ENCODE measurements at places on chromosomes 12 and 14.

- DNase-seq = no peak
Measured at GRCh38 chr14:69573831-69574262, 824 bp downstream of the CCDC177 start.

GRCh38 chr12:67501362-67501761, 147.2 kb upstream of the DYRK2 start:
- no peak for DNase-seq

DNA sequence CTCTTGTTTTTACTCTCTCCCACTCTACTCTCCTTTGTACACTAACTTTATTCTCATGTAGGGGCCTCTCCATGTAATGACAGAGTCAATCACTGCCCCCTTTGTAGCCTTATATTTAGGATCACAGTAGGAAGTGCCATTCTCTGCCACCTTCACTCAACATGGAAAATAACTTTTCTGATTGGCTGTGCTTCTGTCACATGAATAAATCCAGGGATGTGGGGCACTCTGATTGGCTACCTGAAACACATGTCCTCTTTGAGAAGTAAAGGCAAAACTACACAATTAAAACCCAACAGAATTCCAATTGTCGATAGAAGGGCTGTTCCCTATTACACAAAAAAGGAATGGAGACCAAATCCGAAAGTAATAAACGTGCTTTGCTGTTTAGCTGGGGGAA, at the start of gene RNASE9:
RNASE9 (minus strand) TSS at position 87 of the 400 bp plus-strand sequence.
- DNase-seq = no peak

- DNase-seq = no peak
Measured at GRCh38 chr12:48164451-48164850, 7.1 kb upstream of the ASB8 start.

DNA sequence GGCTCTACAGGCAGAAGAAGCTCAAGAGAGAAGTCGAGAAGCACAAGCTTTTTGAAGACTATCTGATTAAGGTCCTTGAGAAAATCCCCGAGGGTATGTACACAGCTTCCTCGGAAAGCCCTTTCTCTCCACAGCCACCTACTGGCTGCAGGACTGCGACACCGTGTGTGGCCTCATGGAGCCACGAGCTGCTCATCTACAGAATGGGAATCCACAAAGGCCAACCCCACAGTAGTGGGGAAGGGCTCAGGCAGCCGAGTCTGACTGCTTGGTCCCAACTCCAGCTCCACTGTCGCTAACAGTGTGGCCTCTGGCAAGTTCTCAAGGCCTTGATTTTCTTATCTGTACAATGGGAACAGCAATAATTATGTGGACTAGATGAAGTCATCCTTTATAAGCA, 2.5 kb downstream of the CCDC197 start:
- DNase-seq = no peak

DNA sequence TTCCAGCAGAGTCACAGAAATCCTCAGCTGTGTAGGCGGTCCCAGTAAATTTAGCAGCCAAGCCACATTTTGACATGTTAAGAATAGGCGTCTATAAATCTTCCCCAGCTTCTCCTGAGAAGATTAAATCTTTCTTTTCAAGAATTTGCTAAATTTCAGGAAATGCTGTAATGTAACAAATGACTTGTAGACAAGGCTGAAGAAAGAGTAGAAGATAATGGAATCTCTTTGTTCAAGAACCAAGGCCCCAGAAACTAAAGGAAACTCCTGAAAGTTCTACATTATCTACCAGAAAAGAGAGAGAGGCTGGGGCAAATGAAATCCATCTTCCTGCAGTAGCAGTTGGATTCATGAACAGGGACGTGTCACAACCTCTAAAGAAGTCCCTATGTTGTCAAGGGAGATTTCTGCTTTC, 760.3 kb downstream of the NOVA1 start:
- DNase-seq = no peak

GRCh38 chr14:101020834-101021370, 117.4 kb upstream of the RTL1 start:
- no peak for DNase-seq

DNA sequence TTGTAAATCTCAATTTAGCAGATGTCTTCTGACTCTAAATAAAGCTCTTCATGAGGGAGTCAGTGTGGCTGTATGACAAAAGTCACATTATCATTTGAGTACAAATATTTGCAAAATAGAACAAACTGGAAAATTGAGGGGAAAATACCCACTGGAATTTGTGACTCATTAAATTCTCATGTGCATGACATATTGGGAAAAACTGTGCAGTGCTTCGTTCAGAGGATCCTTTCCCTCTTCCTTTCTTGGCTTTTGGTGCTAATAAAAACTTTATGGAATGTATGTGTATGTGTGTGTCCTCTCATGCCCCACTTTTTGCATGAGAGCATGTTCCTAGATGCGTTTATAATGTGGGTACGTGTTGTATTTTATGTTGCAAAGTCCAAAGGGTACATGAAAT, 267.8 kb downstream of the KTN1 start:
- no peak for DNase-seq

DNA sequence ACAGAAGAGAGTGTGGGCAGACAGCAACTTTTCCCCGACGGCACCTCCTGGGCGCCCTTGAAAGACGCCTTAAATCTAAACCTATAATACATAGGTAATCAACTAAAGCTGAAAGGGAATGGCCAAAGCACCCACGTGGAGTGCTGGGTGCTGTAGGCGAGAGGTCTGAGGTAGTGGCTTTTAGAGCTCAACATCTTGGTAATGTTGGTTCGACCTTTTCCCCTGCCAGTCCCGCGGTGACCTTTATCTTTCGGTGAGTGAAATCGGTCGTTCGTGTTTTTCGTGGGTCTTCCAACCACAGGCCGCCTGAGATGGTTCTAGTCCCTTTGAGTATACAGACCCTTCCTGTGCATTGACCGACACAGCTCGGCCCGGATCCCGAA, 9.1 kb downstream of the OR6S1 start:
- peak; percentile 46 for DNase-seq

GRCh38 chr14:33375196-33375595, 436.5 kb downstream of the NPAS3 start:
- no peak for DNase-seq

- DNase-seq = peak; percentile 23
Measured at GRCh38 chr12:45762185-45763110, 32.9 kb downstream of the ARID2 start.

DNA sequence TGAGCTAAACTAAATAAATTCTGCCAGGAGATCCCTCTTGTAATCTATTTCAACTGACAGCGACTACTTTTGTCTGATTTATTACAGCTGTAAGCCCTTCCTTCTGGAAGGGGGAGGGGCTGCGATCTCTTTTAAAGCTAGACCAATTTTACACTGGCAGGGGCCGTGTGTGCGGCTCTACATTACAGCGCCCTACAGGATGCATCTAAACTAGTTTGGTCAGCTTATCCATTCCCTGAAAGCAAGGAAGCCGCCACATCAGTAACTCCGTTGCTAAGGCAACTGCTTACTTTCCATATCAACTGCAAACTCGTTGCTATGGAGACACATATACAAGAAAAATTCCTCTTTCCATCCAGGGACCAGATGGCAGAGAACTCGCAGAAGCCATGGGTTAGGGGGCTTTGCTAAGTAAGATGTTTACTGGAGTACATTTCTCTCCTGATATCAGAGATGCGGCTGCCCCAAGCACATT, 17.4 kb downstream of the FOXN3 start:
- DNase-seq = no peak

DNA sequence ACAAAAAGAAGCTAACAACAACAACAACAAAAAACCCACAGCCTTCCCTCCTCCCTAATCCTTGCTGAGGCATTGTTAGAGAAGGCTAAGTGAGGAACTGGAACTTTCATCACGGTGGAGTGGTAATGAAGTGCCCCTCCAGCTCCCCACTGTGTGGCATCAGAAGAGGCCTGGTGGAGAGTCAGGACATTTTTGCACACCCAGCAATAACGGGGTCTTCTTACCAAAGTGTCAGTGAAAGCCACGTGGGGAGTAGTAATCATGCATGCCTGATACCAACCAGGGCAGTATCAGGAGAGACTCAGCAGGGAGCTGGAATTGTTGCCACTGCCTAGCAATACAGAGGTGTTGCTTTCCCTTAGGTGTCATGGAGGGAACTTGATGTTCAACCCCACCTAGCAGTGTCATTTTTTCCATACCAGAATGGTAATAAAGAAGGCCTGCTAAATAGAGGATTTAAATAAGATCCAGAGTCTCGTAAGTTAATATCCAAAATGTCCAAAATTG, 299.7 kb upstream of the RGS6 start:
- DNase-seq = no peak

GRCh38 chr14:95664066-95664465, 22.2 kb upstream of the TCL1B start:
- no peak for DNase-seq

GRCh38 chr12:120077260-120077659, 39.3 kb downstream of the RAB35 start:
- DNase-seq = no peak

GRCh38 chr12:30100741-30101140, 317.0 kb upstream of the TMTC1 start:
- DNase-seq = no peak

GRCh38 chr14:69010648-69011047, 31.5 kb upstream of the ACTN1 start:
- no peak for DNase-seq

- DNase-seq = no peak
Measured at GRCh38 chr14:64680013-64680713, 24.1 kb upstream of the PLEKHG3 start.

DNA sequence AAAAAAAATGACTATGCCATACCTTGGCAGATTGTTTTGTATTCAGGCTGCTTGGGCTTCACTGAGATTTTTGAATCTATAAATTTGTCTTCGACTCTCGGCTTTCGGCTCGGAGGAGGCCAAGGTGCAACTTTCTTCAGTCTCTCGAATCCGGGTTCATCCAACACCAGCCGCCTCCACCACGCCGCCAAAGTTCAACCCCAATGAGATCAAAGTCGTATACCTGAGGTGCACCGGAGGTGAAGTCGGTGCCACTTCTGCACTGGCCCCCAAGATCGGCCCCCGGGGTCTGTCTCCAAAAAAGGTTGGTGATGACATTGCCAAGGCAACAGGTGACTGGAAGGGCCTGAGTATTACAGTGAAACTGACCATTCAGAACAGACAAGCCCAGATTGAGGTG, 12.4 kb upstream of the SPPL3 start:
- DNase-seq = no peak

GRCh38 chr14:59532419-59532818, 44.2 kb downstream of the CCDC175 start:
- no peak for DNase-seq

- DNase-seq = no peak
Measured at GRCh38 chr12:11886339-11886738, 184.4 kb upstream of the BCL2L14 start.

GRCh38 chr12:49019443-49020324, 1.1 kb upstream of the PRKAG1 start:
- DNase-seq = peak; percentile 70

DNA sequence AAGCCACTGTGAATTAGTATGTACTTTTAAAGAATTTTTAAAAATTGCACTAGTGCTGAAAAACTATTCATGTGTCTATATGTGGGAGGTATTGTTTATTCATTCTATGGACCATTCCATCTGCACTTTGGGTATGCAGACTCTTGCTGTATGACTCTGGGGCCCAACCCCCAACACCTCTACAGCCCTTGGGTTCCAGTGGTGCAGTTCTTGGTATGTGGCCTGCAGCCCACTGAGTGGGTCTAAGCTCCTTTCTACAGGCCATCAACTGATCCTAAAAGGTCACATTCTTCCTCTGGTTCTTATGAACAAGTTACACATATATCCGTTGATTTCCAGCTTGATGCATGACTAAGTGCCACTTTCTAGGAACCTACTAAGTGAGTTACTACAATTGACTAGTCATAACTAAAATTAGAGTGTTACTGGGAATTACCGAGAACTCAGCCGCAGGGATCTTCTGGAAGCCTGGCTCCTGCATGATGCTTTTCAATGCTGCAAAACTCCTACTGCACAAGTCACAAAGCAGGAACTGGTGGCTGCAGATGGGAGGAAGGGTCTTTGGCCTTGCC, 62.4 kb upstream of the MED13L start:
- DNase-seq = no peak
